ENCODE measurements at places on chromosomes 12 and 14.

DNA sequence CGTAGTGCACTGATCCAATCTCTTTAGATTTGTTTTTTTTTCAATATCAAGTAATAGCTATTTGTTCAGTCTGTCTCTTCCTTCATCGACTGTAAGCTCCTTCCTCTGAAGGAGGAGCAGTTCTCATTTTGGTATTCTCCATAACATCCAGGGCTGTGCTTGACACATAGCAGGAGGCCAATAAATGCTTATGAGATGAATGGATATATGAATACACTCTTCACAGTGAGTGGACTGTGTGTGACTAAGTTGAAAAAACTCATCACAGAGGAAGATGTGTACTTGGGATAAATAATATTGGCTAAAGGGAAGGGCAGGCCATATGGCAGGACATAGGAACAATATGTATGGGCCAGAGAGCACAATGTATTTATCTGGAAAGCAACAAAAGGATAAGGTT is 205.3 kb upstream of the PRICKLE1 start:
- DNase-seq = no peak

DNA sequence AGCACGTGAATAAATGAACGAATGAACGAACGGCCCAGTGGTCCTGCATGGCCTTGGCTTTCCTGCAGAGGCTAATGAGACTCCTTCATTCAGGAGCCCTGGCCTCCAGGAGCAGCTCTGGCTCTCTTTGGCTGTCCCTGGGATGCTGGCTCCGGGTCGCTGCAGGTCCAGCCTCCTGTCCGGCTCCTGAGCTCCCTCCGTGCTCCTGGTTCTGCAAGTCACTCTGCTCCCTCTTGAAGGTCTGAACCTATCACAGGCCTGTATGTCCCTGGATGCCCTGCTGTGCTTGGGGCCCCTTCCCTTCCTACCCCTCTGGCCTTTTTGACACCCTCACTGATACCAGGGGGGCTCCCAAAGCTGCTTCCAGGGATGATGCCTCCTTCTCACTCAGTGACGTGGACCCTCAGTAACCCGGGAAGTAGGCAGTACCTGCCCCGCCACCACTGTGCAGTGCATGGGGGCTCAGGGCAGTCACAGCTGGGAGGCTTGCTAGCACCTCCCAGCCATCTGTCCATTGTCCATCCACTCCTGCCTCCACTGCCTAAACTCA is 133.7 kb upstream of the C14orf180 start:
- DNase-seq = no peak

DNA sequence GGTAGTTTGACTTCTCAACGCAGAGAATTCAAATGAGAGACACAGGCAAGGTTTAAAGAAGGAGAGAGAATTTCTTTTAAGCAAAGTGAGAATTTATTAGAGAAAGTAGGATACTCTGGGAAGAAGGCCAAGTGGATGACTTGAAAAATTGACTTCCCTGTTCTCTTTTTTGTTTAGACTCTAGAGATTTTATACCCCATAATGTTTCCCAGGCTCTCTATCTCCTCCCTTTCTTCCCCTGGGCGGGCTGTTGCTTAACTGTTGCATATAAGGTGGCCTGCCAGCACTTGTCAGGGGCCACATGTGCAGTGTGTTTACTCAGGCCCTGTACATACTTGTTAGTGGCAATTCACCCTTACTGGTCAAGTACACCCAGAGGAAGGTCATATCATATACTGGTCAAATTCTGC is 403.7 kb downstream of the SLC6A15 start:
- no peak for DNase-seq

GRCh38 chr14:80762641-80763228 is 178.8 kb downstream of the CEP128 start:
- no peak for DNase-seq

GRCh38 chr12:98635657-98636323 is 8.8 kb downstream of the IKBIP start:
- DNase-seq = no peak

GRCh38 chr12:50174971-50175715 is 8.0 kb upstream of the CERS5 start:
- DNase-seq = peak; percentile 79

- DNase-seq = peak; percentile 89
These were observed 665 bp downstream of the RHOF start for GRCh38 chr12:121792607-121793439.

DNA sequence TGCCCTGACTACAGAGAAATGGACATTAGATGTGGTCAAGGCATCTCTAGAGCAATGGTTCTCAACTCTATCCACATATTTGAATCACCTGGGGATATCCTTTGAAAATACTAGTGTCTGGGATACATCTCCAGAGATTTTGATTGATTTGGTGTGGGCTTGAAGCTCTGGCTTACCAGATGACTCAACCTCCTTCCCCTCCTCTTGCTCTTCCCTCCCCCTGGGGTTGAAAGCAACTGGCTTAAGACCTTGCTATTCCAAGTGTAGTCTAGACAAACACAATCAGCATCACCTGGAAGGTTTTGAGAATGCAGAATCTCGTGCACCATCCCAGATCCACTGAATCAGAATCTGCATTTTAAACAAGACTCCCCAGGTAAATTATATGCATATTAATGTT is 183.8 kb downstream of the DAD1 start:
- DNase-seq = no peak

GRCh38 chr12:120625557-120626419 is 14.6 kb upstream of the CABP1 start:
- DNase-seq = peak; percentile 61

GRCh38 chr12:115756804-115757203 is 520.7 kb downstream of the MED13L start:
- no peak for DNase-seq

DNA sequence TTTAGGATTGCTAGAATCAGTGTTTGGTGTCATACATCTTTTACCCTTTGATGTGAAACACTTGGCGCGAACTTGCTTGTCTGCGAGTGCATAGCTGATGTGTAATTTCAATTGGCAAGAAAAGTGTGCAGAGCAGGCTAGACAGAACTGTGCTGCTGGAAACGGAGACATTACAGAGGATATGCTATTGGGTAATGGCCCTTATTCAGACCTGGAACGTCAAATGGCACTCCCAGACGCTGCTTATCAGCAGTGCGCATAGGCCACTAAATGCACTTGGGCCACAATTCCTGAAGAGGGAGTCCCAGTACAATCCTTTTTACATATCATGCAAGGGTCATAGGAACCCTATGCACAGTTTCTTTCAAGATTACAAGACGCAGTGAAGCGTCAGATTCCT is 15.7 kb upstream of the SLC10A1 start:
- no peak for DNase-seq

DNA sequence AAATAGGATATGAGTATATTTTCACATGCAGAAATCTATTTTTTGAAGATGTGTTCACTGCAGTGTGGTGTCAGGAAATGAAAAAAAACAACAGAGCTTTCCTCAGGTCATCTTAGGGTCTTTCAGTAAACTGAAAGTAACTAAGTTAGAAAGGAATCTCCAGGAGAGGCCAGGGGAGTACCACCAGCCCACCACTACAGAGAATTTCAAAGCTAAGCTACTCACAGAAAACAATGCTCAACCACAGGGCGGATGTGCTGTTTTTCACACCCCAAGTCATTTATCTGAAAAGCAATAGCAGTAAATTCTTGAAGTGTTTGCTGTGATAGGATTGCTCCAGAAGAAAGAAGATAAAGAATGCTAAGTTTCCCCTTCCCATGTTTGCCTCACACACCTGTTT is 79.0 kb downstream of the IFNG start:
- peak; percentile 79 for DNase-seq

DNA sequence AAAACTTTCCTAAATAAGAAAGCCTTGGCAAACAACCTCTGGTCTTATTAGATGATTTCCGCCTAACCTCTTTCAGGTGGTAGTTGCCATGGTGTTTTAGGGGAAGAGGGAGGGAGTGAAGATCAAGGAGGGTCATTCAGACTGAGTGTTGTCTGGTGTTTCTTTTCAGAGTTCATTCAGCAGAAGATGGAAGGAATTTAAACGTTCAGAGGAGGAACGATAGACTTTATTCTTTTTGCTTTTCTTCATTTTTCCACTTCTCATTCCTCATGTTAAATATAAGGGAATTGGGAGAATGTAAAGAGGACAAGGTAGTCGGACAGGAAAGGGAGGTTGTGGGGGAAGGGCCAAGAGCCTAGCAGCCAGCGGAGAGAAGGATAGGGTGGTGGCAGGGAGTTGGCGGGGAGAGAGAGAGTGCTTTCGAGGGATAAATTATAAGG is 17.4 kb upstream of the SALL2 start:
- no peak for DNase-seq

DNA sequence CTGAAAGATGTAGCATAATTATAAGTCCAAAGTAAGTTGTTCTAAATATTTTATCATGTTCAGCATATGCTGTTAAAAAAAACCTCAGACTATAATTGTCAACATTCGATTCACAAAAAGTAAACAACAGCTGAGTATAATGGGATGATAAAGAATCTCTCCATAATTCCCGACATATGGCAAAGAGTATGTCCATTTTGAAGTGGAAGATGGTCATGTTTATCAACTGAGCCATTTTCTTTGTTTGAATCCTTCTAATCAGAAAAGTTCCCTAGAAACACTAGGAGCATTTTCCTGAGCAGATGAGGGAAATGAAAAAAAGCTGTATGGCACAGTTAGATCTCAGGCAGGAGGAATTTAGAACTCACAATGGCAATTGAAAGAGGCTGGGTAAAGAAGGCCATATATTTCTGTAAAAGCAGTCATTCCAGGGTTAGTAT is 192.1 kb upstream of the AMIGO2 start:
- no peak for DNase-seq

DNA sequence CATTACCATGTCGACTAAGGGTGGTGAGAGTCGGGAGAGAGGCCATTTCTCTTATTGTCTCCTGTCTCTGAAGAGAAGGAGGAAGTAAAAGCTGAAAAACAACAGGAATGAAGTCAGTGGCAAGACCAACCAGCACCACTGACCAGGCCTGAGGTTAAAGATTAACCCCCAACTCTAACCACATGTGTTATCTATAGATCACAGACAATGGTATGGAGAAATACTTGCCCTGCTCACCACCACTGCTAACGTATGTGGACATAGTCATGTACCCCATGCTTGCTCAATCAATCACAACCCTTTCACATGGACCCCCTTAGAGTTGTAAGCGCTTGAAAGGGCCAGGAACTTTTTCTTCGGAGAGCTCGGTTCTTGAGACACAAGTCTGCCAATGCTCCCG is 690.9 kb upstream of the LMO3 start:
- DNase-seq = no peak
